ENCODE measurements at places on chromosomes 6 and 20.

GRCh38 chr6:114588726-114589125, 245.9 kb upstream of the HS3ST5 start:
- no peak for DNase-seq

GRCh38 chr6:24905483-24905882, 30.3 kb downstream of the RIPOR2 start:
- no peak for DNase-seq

- DNase-seq: no peak
These were observed 3.7 kb upstream of the SYNDIG1 start for GRCh38 chr20:24465730-24466129.

- no peak for DNase-seq
These were observed 105.6 kb downstream of the ZDHHC14 start for GRCh38 chr6:157486572-157486971.

DNA sequence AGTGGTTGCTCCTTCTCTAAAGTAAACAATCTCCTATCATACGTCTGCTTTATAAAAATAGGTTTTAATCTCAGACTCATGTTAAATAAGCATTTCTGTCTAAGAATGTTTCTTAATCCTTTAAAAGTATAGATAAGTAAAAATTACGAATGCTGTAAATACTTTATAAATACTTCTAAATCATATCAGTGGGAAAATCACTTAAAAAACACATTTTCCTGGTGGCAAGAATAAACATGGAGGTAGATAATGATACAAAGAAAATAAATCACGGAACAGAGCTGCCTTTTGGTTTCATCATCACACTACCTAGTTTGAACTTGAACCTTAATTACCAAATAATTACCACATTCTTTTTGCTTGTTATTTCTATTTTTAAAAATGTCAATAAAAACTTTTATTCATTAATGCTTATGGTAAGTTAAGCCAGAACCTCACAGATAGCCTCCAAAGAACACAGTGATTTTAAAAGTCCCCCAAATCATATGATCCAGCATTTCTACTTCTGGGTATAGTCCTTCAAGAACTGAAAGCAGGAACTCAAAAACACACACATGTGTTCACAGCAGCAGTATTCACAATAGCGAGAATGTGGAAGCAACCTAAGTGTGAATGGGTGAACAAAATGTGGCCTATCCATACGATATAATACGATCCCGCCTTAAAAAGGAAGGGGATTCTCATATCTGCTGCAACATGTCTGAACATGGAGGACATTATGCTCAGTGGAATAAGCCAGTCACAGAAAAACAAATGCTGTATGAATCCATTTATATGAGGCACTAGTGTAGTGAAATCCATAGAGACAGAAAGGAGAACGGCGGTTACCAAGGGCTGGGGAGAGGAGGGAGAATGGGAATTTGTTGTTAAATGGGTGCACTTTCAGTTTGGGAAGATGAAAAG, 72.4 kb downstream of the SLC22A23 start:
- no peak for DNase-seq

GRCh38 chr6:72850040-72850439, 228.2 kb downstream of the KCNQ5 start:
- no peak for DNase-seq

DNA sequence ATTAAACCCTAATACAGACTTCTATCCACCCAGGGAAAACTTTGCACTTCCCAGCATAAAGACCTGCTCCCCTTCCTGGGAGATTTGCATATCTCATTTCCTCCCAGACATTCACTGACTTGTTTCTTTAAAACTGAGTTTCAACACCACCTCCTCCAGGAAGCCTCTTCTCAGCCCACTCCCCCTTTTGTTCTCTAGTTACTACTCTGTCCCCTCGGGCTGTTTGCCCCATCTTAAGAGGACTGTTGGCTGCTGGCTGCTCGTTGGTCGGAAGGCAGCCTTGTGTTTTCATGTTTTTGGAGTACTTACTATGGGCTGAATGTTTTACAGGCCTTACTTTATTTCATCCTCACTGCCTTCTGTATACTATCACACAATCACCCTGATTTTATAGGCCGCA, 6.6 kb downstream of the ARHGAP40 start:
- DNase-seq: no peak

- DNase-seq: no peak
These were observed 108.5 kb downstream of the UNC5CL start for GRCh38 chr6:40930555-40930954.

GRCh38 chr20:44020406-44021148, 105.9 kb downstream of the TOX2 start:
- DNase-seq: no peak

DNA sequence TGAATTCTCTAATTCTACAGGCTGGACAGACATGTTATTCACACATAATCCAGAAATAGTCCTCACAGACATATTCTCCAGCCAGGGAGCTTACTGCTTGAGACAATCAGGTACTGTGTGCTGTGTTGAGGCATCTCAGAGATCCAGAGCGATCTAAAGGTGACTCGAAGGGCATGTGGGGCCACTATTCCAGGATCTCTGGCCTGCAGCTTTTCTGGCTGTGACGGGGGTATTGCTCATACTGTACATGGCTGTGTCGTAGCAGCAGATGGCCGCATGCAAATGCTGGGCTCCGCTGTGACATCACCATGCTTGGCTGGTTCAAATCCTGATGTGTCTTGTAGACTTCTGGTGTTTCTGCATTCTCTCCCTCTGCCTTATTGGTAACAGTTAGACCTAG, 37.8 kb downstream of the CD109 start:
- no peak for DNase-seq

- DNase-seq: no peak
These were observed 230.9 kb upstream of the HTR1E start for GRCh38 chr6:86706449-86706848.

- no peak for DNase-seq
These were observed 235.9 kb downstream of the BTBD3 start for GRCh38 chr20:12153628-12154027.

- no peak for DNase-seq
These were observed 454.9 kb downstream of the PTPRT start for GRCh38 chr20:42734660-42735368.

- DNase-seq: no peak
These were observed 1.7 kb downstream of the POPDC3 start for GRCh38 chr6:105178110-105178509.

DNA sequence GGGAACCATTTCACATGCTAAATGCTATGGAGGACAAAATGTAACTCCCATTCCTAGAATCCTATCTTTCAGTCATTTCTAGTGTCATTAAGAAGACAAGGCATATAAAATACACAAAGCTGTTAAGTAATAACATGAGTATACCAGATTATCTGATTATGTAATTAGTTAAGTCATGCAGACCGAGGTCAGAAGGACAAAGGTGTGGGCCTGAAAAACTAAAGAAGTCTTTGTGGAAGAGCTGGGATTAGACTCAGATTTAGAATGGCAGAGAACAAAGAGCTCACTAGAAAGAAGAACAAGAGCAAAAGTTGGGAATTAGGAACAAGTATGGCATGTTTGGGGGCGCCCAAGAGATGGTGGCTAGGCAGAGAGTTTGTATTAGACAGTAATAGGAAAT, 37.0 kb downstream of the EFHC1 start:
- DNase-seq: no peak

DNA sequence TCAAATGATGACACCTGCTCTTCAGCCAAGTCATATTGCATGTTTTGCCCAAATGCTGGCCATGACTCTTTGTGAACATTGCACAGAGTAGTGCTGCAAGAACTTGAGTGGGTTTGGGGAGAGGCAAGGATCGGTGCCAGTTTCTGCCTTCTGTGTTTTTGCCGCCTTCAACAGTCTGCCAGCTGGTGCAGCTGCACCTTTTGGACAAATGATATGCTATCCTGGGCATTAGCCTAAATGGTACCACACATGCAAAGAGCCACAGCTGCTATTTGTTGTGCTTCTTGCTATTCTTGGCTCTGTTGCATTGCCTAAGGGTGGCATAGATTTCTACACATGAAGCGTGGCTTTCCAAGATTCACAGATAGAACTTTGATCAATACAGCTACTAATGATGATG, 189.0 kb upstream of the CCN2 start:
- DNase-seq: no peak

GRCh38 chr6:1724124-1724523, 114.4 kb downstream of the FOXC1 start:
- no peak for DNase-seq

- no peak for DNase-seq
These were observed 4.7 kb downstream of the TUBB2A start for GRCh38 chr6:3152689-3153088.

GRCh38 chr6:138586638-138587037, 87.3 kb upstream of the NHSL1 start:
- no peak for DNase-seq

DNA sequence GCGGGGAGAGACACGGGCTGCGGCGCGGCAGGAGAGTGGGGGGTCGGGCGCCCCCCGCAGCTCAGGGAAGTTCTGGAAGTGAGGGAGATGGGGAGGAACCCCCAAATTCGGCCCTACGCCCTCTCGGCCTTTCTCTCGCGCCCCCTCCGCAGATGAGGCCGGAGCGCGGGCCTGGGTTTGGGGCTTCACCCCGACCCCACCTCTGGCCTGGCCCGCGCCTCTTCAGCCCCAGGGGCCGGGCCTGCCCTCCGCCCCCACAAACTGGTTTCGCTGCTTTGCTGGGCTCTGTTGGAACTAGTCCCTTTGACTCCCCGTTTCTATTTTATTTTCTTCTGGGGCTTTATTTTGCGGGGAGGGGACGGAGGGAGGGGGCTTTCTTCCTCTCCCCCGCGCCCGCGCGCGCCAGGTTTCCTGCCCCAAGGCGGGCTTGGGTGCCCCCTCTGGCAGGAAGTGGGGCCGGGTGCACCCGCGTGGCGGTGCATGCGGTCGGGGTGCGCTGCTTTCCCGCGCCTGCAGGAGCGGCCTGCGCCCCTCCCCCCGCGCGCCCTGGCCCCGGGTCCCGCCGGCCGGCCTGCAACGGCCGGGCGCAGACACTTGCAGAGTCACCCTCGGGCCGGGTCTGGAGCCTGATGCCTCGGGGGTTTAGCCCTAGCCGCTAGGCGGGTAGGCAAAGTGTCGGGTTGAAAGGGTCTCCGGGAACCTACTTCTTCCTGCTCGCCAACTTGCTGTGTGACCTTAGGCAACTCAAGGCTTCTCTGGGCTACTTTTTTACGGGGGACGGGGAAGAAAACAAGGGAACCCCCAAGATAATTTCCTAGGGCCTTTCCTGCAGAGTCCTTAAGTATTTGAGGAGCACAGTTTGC, 1.3 kb downstream of the HMGA1 start:
- peak; percentile 65 for DNase-seq

GRCh38 chr6:21476112-21476511, 117.4 kb upstream of the SOX4 start:
- DNase-seq: no peak

DNA sequence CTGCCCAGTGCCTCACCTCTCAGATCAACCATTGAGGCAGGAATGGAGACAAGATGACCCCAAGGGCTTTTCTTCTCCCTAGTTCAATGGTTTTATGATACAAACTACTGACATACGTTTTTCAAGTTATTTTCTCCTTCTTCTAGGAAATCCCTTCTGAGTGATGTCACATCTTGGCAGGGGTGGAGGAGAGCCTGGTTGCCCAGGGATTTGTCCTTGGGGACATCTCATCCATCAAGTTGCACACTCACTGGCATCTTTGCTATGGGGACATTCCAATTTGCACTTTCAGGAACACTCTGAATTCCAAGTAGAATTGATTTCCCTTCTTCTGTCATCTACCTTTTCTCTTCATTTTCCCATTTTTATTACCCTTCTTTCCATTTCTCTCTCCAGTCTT, 9.9 kb downstream of the ZFP57 start:
- no peak for DNase-seq

GRCh38 chr6:134002821-134003220, 49.6 kb downstream of the SLC2A12 start:
- no peak for DNase-seq

GRCh38 chr20:43029176-43029575, 160.5 kb downstream of the PTPRT start:
- no peak for DNase-seq

- no peak for DNase-seq
These were observed 5.0 kb downstream of the MARCKS start for GRCh38 chr6:113862112-113862511.

DNA sequence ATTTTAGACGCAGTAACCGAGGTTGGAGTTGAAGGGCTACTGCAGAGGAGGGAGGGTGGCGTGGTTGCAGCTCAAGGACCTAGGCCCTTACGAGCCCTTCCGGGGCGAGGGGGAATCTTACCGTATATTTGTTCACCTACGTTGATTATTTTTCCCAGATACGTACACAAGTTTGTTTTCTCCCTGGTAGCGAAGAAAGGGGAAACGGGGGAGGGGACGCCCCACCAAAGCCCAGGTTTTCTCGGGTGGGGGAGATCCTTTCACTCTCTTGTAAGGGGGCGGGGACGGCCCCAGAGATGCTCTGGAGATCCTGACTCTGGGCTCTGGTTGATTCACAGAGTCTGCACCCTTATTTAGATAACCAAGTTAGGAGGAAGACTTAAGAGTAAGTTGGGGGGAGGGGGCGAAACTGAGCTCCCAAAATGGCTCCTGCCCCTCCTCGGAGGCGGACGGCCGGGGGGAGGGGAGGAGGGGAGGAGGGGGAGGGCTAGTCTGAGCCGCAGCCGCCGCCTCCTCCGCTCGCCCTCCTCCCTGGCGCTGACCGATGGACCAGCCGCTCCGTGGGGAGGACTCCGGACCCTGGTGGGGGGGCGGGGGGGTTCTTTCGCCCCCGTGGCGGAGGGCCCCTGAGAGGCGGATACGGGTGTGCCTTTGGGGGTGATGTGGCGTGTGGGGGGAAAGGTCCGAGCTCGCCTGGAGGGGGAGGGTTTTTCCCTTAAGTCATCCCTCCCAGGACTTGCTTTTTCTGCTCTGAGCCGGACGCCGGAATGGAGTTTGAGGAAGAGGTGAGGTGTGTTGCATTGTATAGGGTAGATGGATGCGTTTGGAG, 2.2 kb downstream of the BRD2 start:
- peak; percentile 70 for DNase-seq

DNA sequence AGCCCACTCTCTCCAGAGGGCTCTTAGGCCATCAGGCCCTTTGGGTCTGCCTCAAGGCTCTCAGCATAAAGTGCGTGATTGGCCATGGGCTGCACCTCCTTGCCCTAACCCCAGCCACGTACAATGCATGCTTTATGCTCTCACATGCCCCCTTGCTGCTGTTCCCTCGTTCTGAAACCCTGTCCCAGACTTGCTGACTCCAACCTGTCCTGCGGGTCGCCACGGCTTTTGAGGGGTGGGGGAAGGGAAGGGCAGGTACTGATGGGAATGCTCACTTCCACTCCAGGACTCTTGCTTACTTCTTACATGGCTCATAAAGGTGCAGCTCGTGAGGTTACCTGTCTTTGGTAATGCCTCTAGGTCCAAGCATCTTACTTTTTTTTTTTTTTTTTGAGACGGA, 6.0 kb downstream of the ARMC12 start:
- DNase-seq: no peak

DNA sequence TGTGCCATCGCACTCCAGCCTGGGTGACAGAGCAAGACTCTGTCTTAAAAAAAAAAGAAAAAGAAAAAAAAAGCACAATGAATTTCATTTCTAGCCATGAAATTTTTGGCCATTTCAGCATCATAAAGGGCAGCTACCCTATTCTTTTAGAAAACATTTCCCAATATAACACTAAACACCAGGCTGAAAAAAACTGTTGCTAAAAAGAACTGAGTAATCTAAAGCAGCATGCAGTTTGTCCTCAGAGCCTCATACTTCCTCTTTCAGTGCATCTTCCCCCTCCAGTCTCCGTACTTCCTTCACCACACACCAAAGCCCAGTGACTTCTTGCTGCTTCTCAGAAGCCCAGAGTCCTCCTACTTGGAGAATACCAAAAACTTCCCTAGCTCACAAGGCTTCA, 5.6 kb upstream of the IFNGR1 start:
- DNase-seq: no peak

Measured in stimulated activated CD4-positive, alpha-beta T cell treated with anti-CD3 and anti-CD28 coated beads, Interleukin-1b, Interleukin-23, amount 100 ng/mL, for 4 hours (primary cell).